GM23338 (cell line): ENCODE measurements at places on chromosomes 3 and 15. TPM values are rescaled to one million over a fixed set of nuclear protein-coding genes. Genes with fewer than 3 reads are reported as not detected.
A peak's percentile ranks its signal among the peaks of the same experiment; 100 is the strongest.

GRCh38 chr3:79040701-79041100 lies 727.1 kb downstream of the ROBO1 start:
- H3K27ac ChIP-seq: no peak overlapping the region
- no peaks in the 10 kb centered on the region for H3K27me3 ChIP-seq
- H3K4me3 ChIP-seq: no peak overlapping the region

DNA sequence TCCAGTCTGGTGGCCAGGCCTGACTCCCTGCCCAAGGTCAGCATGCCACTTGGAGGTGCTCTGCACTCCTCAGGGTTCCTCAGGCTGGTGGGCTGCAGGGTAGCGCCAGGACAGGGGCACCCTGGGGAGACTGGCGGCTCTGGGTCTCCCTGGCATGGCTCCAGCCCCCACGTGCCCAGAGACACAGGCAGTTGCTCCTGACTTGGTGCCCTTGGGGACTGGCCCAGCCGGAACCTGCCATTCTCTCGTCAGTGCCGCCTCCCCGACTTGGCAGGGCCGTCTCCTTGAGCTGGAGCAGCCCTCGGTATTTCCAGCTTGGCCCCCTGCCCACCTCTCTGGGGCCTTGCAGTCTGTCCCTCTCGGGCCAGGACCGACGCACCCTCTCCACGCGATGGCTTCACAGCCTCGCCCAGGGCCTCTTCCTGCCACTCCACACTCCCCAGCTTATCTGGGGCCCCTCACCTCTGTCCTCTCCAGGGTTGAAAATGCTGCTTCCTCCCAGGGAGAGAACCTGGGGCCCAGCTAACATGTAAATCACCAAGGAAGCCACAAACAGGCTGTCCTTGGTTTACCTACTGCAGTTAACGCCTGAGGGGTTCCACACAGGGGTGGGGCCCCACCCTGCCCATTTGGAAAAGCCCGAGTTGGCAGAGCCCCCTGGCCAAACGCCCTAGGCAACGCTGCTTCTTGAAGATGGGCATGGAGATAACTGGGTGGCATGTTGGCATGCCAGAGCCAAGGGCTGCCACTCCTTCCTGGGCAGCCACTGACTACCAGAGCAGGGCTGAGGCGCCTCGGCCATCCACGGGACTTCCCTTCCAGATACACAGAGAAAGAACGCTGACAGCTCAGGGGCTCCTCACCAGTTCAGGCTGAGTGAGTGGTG lies 61.4 kb downstream of the SMAD6 start:
- no peak overlapping the region for H3K4me3 ChIP-seq
- no peak overlapping the region for H3K27ac ChIP-seq

DNA sequence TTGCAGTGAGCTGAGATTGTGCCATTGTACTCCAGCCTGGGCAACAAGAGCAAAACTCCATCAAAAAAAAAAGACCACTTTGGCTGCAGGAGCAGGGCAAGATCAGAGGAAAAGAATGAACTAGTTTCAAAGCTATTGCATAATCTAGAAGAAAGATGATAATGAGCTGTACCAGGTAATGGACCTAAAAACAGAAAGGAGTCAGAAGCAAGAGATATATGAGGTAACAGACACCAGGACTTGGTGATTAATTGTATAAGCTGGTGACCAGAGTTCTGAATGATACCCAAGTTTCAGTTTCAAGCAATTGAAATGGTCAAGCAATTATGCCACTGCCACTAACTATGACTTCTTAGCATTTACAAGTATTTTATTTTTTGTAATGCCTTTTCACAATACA lies 2.9 kb downstream of the POLQ start:
- peaks cover 5% of the 10 kb centered on the region for H3K4me1 ChIP-seq
- DNase-seq: no peak
- H3K4me3 ChIP-seq: no peak overlapping the region

PLSCR5 gene
- not detected in 2 replicates for polyA plus RNA-seq

DNA sequence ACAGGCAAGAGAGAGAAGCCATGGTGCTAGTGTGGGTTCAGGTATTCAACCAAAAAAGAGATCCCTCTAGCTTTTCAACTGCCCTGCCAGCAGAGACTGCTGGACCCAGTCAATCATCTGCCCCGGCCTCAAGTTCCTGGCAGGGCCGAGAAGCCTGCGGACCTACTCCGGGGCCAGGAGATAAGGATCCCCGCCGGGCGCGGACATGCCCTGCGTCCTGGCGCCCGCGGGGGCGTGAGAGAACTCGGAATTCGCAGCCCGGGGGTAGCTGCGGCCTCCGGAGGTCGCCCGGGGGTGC lies 821 bp upstream of the MAGI1 start:
- peaks cover 15% of the 10 kb centered on the region for H3K4me1 ChIP-seq
- H3K4me3 ChIP-seq: peak overlapping the region; percentile 94
- H3K27ac ChIP-seq: peak overlapping the region; percentile 96

NDUFB5 gene
- polyA plus RNA-seq: 101 and 113 TPM in 2 replicates

GRCh38 chr3:129749692-129750091 lies 143.2 kb upstream of the PLXND1 start:
- H3K4me1 ChIP-seq: peaks cover 6% of the 10 kb centered on the region; the same call in 1 of the 2 replicates
- no peaks in the 10 kb centered on the region for H3K27me3 ChIP-seq
- no peak overlapping the region for H3K4me3 ChIP-seq
- H3K27ac ChIP-seq: no peak overlapping the region
- DNase-seq: no peak
- H3K36me3 ChIP-seq: no peaks in the 10 kb centered on the region

DNA sequence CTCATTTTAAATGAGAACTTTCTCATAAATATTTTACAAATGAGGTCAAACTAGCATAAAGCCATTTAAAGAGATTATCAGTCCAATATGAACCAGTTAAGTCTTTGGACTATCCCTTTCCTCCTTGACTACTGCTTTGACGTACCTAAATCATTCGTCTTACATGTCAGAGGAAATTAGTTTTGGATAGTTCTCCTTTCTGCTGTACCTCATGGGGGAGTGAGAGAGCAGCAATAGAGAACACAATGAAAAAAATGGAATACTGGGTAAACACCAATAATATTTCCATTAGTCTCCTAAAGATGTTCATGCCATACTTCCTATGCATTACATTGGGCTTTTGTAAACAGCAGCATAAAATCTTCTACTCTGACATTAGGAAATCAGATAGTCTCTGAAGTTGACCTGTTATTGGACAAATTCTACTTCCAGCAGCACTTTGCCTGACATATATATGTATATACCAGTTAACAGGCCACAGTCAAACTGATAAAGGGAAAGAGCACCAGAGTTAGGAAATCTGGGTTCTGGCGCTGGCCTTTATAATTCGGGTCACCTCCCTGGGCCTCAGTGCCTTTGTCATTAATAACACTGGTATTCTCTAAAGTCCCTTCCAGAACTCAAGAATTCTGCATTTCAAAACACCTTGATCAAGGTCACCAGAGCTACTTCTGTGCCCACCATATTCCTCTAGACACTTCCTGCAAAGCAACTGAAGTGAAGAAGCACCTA lies 26.8 kb downstream of the TIMMDC1 start:
- no peak overlapping the region for H3K27ac ChIP-seq
- no peaks in the 10 kb centered on the region for H3K27me3 ChIP-seq
- peaks cover 18% of the 10 kb centered on the region for H3K4me1 ChIP-seq
- no peak overlapping the region for H3K4me3 ChIP-seq
- peaks cover 6% of the 10 kb centered on the region for H3K36me3 ChIP-seq

DNA sequence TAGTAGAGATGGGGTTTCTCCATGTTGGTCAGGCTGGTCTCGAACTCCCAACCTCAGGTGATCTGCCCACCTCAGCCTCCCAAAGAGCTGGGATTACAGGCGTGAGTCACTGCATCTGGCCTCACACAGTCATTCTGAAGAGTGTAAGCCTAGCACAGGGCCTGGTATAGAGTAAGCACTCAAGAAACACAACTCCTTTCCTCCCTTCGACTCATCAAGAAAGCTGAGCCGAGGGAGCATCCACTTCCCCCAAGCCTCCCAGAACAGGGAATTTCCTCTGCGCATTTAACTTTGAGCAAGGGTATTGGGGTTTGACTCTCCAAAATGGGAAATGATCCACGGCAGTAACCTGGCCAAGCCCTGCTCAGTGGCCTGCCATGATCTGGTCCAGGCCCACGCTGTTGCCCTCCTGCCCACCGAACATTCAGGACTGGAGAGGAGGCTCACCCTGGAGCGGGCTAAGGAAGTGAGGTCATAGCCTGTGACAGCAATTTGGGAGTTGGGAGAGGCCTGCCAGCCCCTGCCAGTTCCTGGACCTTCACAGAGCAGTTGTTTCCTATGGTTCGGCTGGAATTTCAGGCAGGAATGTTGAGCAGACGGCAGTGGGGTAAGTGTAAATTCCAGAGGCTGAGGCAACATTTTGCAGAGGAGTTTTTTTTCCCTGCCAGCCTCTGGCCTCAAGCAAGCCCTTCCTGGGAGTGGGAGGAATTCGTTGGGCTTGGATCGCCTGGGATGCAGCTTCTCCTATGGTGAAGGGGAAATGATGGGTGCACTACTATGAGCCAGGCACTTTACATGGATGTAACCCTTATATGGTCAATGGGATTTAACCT lies 21.2 kb upstream of the SMAD3 start:
- H3K27me3 ChIP-seq: no peaks in the 10 kb centered on the region
- peak overlapping the region; percentile 78 for H3K27ac ChIP-seq
- peaks cover 15% of the 10 kb centered on the region for H3K4me1 ChIP-seq
- no peaks in the 10 kb centered on the region for H3K36me3 ChIP-seq
- H3K4me3 ChIP-seq: no peak overlapping the region
- DNase-seq: peak; percentile 87

LRRIQ4 gene
- polyA plus RNA-seq: 0.29 TPM in 1 of 2 replicates, not detected in the other
